ENCODE measurements at places on chromosomes 5 and 9.

DNA sequence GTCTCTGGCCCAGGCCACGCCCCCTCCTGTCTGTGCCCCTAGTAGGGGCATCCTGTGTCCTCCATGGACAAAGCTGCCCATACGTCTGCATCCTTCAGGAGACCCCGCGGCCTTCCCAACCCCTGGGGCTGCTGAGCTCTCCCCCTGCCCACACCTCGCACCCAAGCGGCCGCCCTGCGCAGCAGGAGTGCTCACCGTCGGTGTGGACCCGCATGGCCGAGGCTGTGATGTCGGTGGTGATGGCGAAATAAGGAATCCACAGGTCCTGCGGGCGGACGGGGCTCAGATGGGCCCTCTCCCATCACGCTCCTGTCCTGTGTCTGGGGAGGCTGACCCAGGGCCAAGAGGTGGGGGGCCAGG is 4.8 kb upstream of the NSMF start:
- no peak for DNase-seq

DNA sequence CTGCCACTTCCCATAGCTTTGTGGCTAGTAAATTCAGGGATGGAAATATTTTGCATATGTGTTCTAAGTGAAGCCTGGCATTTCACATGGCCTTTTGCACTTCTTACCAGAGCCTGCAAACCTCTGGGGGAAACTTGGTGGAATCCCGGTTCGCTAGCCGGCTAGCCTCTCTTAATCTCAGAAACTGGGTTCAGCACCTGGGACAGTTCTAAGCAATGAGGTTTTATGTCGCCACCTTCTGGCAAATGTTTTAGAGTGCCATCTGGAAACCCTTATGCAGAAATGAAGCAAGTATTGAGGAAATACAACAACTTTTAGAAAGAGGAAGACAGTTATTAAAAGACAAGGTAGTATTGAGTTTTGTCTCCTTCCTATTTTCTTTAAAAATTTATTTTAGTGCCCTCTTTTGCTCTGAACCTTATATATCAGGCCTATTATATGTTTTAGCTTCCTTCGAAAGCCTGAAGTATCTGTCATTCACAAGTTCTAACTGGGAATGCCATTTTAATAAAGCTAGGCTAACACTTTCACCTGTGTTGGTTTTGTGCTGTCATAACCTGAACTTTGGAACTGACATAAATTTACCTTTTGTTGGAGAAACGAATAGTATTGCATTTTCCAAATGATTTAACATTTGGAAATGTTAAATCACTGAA is 963 bp upstream of the HTR1A start:
- DNase-seq = no peak

- no peak for DNase-seq
These were observed 7.8 kb downstream of the NFIB start for GRCh38 chr9:14306188-14306587.

DNA sequence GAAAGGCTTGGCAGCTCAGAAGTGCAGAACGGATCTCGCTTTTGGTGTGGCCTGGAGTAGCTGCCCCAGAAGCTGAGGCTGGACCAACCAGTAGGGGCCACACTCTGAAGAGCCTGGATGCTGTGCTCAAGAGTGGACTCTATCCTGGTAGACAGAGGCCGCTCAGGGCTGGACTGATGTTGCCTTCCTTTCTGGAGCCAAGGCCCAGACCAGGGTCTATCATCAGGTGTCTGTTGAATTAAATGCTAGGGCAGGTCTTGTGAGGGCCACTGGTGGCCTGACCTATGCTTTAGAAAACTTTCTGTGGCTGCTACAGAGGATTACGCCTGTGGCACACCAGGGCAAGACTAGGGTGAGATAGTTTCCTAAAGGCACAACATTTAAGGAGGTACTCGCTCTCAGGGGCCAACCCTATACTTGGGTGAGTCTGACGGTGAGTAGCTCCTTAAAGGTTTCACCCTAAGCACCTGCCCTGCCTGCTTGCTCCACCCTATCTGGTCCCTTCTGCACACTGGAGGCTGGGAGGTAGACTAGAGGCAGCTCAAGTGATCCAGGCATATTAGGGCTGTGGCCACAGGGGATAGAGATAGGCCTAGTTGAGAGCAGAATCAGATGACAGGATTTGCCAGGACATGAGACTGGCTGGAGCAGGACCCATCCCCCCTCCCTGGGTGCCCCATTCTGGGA is 9.8 kb upstream of the IRF1 start:
- DNase-seq = no peak

DNA sequence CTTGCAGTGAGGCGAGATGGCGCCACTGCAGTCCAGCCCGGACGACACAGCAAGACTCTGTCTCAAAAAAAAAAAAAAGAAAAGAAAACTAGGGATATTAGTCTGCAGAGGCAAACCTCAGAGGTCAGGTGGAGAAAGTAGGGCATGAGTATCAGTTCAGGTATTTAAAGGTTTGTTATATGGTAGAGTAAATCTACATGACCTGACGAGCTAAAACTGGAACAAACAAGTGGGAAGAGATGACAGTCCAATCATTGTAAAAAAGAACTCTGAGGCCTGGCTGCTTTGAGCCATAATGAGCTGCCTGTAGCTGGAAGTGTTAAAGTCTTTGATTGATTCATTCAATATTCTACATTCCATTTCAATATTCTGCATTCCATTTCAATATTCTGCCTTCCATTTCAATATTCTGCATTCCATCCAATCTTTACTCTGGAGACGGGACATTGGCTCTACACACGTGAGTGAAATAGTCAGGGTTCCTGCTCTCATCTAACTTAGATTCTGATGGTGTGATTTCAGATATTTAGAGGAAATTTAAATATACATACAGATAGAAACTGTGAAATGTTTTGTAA is 28.9 kb upstream of the GRAMD2B start:
- DNase-seq = no peak

- no peak for DNase-seq
These were observed 270.2 kb downstream of the SLF1 start for GRCh38 chr5:94888674-94889073.

DNA sequence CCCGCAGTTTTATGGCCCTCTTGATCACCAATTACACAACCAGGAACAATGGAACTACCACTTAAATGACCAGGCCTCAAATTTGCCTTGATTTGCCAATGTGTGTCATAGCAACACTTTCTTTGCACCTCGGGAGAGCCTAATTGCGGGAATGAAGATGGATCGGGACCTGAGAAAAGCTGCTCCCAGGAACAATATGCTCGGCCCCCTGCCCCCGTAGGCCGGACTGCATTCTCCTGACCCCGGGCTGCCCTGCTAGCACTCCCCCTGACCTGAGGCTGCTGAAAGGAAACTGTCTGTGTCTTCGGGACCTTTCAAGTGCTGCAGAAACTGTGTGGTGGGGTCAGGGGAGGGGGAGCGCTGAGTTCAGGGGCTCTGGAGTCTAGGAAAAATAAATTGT is 294.3 kb upstream of the IRX1 start:
- DNase-seq = no peak

GRCh38 chr9:119483153-119483552 is 113.9 kb upstream of the BRINP1 start:
- DNase-seq = no peak

- DNase-seq = no peak
These were observed 329.9 kb downstream of the KIF4B start for GRCh38 chr5:155343468-155343867.

DNA sequence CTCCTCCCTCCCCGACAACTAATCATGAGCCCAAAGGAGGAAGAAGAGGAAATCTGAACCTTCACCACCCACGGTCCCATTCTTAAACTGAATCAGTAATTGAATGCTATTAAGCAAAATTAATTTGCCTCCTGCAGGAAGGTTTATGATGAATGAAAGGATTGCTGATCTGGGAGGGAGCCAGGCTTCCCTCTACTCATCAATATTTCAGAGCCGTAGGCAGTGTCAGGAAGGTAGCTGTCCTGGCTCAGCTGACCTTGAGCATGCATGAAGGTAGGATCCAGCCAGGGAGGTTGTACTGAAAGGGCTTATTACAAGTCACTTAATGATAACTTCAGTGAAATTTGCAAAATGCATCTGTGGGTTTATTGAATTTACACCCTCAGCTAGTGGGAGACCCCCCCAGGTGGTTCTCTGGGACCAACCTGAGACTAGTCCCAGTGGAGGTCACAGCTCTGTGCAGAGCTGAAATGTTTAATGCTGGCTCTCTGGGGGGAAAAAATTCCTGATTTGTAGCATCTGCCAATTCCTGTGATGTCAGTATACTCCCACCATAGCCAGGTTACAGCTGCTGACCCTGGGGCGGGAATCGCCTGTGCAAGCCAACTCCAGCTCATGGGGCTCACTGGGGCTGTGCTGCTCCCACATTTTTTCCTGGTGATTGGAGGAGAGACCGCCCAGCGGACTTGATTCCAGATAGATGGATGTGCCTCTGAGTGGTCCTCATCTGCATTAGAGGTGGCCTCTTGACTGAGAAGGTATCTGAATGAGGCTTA is 47.9 kb upstream of the NCS1 start:
- DNase-seq = no peak

DNA sequence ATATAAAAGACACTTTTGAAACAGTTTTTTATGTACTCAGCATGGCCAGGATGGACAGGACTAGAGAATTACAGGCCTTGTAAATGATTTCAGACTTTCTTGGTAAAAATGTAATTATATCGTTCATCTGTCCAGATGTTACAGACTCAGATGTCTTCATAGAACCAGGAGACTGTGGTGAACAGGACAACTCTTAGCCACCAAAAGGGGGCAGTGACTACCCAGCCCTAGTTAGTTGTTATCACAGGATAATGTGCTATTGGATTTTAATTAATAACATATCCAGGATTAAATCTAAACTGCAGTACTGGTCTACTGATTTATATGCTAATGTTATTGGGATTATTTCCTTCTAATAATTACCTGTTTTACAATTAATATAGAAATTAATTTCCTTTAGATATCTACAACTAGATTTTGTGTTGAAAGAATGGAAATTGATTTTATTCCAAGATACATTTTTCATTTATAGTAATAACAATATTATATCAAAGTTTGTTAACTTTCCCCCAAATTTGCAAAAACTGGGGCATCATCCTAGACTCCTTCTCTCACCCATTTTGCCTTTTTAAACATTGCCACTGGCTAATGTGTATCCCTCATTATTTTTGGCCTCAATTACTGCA is 99.4 kb downstream of the MTREX start:
- no peak for DNase-seq

- no peak for DNase-seq
These were observed 69.3 kb downstream of the KIAA1958 start for GRCh38 chr9:112555844-112556482.

GRCh38 chr9:78821126-78821822 is 524.3 kb downstream of the PSAT1 start:
- DNase-seq = no peak

DNA sequence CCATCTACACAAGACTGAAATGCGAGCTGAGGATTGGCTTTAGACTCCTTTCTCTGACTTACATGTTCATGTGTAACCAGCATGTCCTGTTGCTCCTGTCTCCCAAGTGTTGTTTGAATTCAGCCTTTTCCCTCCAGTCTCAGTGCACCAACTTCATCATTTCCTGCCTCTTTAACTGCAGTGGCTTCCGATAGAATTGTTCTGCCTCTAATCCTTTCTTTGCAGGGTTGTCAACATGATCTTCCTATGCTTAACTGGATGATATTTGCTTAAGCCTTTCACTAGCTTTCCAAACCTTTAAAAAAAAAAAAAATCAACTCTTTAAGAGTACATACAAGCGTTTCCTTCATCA is 6.7 kb upstream of the FYB1 start:
- DNase-seq = no peak

DNA sequence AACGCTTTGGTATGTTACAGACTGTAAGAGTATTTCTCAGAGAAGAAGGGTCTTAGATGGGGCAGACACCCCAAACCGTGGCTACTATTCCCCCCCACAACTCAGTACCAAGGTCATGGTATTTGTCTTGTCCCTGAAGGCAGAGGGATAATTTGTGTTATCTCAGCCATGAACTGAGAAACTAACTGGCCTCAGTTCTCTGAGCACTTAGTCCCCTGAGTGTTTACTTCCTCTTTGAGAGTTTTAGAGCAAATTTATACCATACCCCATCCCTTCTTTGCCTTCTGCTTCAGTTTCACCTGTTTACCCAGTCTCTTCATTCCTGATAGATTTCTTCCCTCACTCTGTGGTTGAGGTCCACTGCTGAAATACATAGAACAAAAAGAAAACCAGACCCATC is 183.9 kb downstream of the LRRC70 start:
- no peak for DNase-seq

DNA sequence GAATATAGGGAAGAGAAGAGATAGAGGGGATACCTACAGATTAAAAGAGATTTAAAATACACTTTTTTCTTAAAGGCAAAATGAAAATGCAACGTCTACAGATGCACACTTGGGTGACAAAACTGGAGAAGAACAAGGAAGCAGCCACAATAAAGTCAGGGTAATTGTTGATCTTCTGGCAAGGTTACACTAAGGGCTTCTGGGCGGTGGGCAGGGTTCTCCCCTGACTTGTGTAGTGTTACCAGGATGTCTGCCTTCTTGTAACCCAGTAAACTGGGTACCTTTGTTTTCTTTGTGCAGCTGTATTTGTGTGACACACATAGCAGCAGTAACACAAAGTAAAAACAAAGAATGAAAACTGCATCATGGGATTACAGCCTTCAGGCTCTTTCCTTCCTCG is 37.8 kb downstream of the EPB41L4B start:
- no peak for DNase-seq

GRCh38 chr5:181105391-181106025 is 25.5 kb downstream of the OR2V1 start:
- no peak for DNase-seq

DNA sequence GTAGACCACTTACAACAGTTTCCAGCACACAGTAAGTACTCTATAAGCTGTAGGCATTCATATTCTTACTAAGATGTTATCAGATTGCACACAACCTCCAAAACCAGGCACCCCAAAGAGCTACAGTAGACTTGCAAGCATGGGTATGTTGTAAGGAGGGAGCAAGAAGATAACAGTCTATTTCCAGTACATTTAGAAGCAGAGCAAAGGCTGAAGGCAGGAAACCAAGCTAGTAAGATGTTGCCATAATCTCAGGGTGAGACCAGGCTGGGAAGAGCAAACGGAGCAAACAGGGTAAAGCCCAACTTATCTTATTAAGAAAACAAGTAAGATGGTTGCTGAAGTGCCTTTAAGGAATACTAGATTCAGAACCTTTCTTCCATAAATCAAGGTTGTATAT is 161.1 kb downstream of the GLIS3 start:
- no peak for DNase-seq

GRCh38 chr9:34230556-34230955 is 51.7 kb downstream of the UBAP1 start:
- no peak for DNase-seq

- no peak for DNase-seq
These were observed 51.9 kb upstream of the IQGAP2 start for GRCh38 chr5:76351176-76351575.

- no peak for DNase-seq
These were observed 739.3 kb downstream of the NR2F1-AS1 start for GRCh38 chr5:92841604-92842155.

GRCh38 chr5:37494756-37495155 is 115.6 kb downstream of the WDR70 start:
- DNase-seq = no peak

- DNase-seq = no peak
These were observed 122.7 kb downstream of the GCNT1 start for GRCh38 chr9:76581731-76582130.

- no peak for DNase-seq
These were observed 55.7 kb upstream of the CARTPT start for GRCh38 chr5:71663191-71663969.

GRCh38 chr5:39083968-39084367 is 9.8 kb upstream of the RICTOR start:
- no peak for DNase-seq

GRCh38 chr5:42721484-42721883 is 35.1 kb upstream of the CCDC152 start:
- DNase-seq = no peak

GRCh38 chr5:11046160-11046559 is 285.1 kb upstream of the DAP start:
- DNase-seq = no peak

- no peak for DNase-seq
These were observed 39.7 kb downstream of the NFX1 start for GRCh38 chr9:33329979-33330378.

Data from stimulated activated CD8-positive, alpha-beta memory T cell treated with anti-CD3 and anti-CD28 coated beads, Interleukin-15, amount 100 ng/mL, for 4 hours (primary cell).